ENCODE measurements at places on chromosomes 4 and X.

GRCh38 chr4:48332661-48333060, 8.7 kb upstream of the SLAIN2 start:
- DNase-seq, result no peak

- no peak for DNase-seq
Observed at GRCh38 chr4:15648600-15648999, 6.6 kb downstream of the FBXL5 start.

DNA sequence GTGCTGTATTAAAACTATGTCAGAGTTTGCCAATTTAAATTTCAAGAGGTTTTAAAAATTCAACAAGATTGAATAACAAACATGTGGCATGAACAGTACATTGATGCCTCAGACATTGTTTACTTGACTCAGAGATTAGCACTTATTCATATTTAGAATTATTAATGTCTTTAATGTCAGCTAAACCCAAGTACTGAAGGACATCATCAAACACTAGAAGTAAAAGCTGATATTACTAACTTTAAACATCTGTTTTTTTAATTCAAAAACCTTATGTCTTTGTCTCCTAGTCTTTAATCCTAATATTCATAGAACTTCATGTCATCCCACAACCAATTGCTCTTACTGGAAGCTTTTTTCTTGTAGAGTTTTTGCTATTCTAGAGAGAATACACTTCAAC, 406.2 kb upstream of the PCDH7 start:
- no peak for DNase-seq

GRCh38 chrX:19810006-19810774, 77.2 kb downstream of the SH3KBP1 start:
- DNase-seq, result peak; percentile 12

- peak; percentile 2 for DNase-seq
Observed at GRCh38 chrX:133859860-133860259, 125.5 kb downstream of the GPC3 start.

DNA sequence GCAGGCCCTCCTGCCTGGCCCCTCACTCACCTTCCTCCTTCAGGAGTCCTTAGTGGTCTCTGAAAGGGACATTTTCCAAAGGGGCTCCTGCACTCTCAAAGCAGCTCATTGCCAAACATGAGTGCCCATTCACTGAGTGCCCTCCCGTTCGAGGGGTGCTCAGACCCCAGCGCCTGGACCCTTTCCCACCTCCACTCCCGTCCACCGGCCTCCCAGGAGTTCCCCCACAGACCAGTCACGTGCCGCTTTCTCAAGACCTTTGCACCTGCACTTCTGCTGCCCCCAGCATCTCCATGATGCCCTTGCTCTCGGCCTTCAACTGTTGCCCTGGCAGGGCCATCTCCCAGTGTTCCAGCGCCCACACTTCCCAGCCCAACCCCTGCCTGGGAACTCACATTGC, 89.5 kb downstream of the ADRA2C start:
- DNase-seq, result no peak

GRCh38 chr4:177802661-177803060, 360.4 kb upstream of the AGA start:
- DNase-seq, result no peak

- peak; percentile 34 for DNase-seq
Observed at GRCh38 chrX:95056901-95057300, 1382.9 kb downstream of the FAM133A start.

- no peak for DNase-seq
Observed at GRCh38 chrX:20664131-20664530, 397.4 kb upstream of the RPS6KA3 start.

DNA sequence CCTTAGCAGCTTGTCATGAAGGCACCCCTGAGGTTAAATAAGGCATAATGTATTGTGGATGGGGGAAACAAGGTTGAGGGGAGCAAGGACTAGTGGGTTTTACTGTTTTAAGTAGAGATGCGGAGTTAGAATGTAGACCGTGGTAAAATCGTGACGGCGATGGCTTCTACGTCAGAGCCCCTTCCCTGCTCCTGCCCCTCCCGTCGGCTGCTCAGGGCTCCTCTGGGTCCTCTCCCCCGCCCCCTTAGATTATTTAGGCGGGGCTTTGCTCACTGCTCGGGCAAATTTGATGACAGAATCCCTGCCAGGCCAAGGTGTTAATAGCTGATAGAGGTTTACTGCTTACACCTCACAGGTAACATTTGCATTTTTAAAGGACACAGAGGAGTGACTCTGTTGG, 2.3 kb downstream of the FRMPD3 start:
- DNase-seq, result no peak

GRCh38 chrX:6941041-6941440, 206.5 kb upstream of the STS start:
- DNase-seq, result no peak

GRCh38 chrX:47179221-47179927, 14.3 kb upstream of the UBA1 start:
- DNase-seq, result no peak

GRCh38 chr4:93828332-93828994, at the start of gene ATOH1:
ATOH1 (plus strand) TSS chr4:93828753; CDS start chr4:93828927, 174 bp downstream.
- DNase-seq, result peak; percentile 6

GRCh38 chr4:88244056-88244455, 40.3 kb downstream of the PPM1K start:
- DNase-seq, result no peak

- no peak for DNase-seq
Observed at GRCh38 chr4:117096886-117097285, 11.5 kb upstream of the TRAM1L1 start.

GRCh38 chr4:17188547-17189400, 290.3 kb upstream of the LDB2 start:
- DNase-seq, result no peak

DNA sequence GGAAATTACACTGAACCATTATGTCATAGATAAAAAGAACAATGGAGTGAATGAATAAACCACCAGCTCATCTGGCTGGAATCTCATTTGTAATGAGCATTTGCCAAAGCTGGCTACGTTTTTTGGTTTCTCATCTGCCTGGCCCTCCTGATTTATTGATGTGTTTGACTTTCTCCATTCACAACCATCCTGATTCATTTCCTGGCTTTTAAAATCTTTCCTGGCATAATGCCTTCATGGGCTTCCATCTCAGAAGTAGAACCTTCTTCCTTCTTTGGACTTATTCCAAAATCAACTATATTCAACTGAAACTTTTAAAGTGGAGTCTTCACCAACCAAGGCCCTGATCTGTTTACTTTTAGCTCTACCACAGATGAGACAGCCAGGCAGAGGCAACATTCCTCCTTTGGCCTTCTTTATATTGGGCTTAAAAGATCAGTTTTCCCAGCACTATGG, 36.0 kb upstream of the ARSJ start:
- peak; percentile 99 for DNase-seq

Data from amniotic epithelial cell (primary cell).